ENCODE measurements at places on chromosomes 4 and X.

GRCh38 chr4:57124145-57124544 is 14.0 kb upstream of the IGFBP7 start:
- DNase-seq, result no peak

DNA sequence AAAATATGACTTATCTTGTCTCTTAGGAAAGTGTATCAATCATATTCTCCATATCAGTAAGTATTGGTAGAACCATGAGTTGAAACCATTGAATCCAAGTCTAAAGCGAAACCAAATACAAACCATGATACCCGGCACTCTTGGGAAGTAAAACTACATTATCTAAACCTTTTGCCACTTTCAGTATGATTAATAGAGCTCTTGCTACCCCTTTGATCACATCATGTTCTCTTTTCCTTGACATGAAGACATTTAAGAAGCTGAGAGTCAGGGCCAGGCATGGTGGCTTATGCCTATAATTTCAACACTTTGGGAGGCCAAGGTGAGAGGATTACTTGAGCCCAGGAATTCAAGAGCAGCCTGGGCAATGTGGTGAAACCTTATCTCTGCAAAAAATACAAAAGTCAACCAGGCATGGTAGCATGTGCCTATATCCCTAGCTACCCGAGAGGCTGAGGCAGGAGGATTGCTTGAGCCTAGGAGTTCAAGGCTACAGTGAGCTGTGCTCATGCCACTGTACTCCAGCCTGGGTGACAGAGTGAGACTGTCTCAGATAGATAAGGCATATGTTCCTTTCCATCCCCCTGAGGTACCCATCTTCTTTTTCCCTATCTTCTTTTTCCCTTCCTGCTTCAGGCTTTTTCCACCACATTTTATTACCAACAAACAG is 45.4 kb downstream of the CEP135 start:
- no peak for DNase-seq

DNA sequence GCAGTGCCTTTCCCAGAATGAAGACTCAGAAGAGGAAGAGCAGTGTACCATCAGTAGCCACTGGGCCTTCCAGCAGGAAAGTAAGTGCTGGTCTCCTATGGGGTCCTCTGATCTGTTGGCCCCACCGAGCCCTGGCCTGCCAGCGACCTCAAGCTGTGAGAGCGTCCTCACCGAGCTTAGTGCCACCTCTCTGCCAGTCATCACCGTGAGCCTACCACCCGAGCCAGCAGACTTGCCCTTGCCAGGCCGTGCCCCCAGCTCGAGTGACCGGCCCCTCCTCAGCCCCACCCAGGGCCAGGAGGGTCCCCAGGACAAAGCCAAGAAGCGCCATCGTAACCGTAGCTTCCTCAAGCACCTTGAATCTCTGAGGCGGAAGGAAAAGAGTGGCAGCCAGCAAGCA is 69.7 kb downstream of the STARD8 start:
- no peak for DNase-seq

DNA sequence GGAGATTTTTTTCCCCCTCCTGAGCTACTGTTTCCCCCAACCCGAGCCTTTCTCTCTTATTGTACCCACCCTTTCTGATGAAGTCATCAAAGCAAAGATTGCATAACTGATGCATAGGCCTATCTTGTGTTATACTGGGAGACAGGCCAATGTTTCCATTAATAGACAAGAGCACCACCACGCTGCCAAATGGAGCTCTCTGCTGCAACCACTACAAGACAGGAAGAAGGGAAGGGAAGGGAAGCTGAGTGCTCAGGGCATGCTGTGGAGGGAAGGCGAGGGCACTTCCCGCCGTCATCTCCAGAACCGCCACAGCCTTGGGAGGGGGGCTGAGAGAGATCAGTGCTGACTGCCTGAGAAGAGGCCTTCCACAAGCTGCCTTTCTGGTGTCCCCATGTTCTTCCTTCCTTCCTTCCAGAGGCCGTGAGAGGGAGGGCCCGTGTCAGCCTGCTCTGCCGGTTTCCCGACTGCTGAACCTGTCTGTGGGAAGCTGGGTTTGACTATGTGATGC is 75.0 kb downstream of the MGST2 start:
- DNase-seq, result no peak

- DNase-seq, result no peak
Measured at GRCh38 chr4:4418676-4419390, 31.9 kb downstream of the NSG1 start.

- no peak for DNase-seq
Measured at GRCh38 chr4:1763550-1764080, 29.5 kb upstream of the FGFR3 start.

- no peak for DNase-seq
Measured at GRCh38 chrX:152632445-152633097, 5.1 kb upstream of the GABRQ start.

DNA sequence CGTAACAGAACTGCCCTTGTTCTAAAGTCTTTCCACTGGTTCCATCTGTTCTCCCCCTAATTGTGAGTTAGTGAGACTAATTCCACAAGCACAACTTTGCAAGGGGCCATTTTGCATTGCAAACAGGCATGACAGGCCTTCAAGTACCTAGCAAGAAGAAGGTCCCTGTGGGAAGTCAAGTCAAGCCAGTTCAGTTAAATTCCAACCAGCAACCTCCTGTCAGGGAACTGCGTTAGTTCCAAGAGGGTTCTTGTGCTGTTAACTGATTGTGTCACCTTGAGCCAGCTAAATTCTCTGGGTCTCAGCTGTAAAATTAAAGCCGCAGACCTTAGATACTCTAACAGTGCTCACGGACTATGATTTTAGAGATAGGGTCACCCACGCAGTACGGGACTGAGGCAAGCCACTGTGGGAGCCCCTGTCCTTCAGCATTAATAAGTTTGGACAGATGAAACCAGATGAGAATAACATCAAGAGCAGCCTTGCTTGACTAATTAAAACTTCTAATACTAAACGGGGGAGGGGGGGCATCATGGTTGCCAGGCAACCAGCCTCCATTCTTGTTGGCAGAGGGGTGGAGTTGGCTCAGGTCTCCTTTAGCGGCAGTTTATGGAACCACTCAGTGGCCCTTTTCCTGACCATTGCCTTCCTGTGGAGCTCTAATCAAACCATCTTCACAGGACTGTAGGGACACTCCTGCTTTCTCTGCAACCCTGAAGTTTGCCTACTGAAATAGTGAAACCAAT is 24.1 kb upstream of the TMEM150C start:
- no peak for DNase-seq
